ENCODE measurements at places on chromosomes 3 and 15.

DNA sequence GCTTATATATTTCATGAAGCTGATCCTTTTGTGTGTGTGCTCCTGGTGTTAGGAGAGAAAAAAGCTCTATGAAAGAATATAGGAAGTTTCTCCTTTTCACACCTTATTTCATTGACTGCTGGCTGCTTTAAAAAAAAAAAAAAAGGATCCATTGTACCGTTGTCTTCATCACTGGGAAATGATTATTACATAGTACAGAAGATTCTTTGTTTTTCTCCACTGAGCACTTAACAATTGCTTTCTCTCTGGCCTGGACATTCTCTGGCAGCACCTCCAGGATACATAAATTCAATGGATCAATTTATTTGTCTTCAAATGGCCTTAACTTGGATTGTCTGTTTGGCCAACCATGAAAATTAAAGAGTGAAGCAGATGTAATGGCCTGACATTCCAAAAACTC is 37.2 kb downstream of the DPH3 start:
- no peak for DNase-seq

- no peak for DNase-seq
These were observed 26.2 kb downstream of the IFT80 start for GRCh38 chr3:160372780-160373179.

GRCh38 chr3:87350367-87351199 is 74.2 kb upstream of the POU1F1 start:
- DNase-seq: peak; percentile 60

- DNase-seq: no peak
These were observed at the start of gene CADPS for GRCh38 chr3:62874711-62875557. Gene CADPS (minus strand): TSS chr3:62875416. CDS start chr3:62875029, 387 bp downstream.

DNA sequence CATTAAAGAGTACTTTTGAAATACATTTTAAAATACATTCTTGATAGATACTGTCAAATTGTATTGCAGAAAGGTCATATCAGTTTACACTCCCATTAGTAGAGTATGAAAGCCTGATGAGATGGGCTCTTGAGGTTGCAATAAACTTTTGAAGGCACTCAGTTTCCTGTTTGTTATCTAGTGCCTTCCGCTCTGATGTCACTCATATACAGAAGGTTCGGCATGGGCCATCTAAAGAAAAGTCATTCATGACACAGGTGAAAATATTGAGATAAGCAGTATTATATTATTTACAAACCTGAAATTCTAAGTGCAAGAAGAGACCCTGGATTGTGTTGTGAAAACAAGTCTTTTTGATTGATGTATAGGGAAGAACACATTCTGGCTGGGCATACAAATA is 36.5 kb upstream of the DENND4A start:
- no peak for DNase-seq

DNA sequence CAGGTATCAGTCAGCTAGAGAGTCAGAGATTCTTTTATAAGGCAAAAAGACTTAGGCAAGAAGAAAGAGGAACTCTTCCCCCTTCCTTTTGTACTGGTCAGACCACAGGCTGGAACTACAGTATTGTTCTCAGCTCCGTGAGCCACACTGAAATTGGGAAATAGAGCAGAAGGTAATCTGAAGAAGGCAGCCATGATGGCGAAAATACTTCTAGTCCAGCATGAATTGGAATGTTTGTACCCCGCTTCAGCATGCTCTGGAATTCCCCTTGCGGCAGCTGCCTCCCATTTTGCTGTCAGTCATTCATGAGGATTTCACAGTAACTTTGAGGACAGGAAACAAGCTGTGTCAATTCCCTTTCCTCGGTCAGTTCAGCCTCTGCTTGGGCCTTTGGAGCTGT is 96.2 kb downstream of the CORO2B start:
- no peak for DNase-seq

DNA sequence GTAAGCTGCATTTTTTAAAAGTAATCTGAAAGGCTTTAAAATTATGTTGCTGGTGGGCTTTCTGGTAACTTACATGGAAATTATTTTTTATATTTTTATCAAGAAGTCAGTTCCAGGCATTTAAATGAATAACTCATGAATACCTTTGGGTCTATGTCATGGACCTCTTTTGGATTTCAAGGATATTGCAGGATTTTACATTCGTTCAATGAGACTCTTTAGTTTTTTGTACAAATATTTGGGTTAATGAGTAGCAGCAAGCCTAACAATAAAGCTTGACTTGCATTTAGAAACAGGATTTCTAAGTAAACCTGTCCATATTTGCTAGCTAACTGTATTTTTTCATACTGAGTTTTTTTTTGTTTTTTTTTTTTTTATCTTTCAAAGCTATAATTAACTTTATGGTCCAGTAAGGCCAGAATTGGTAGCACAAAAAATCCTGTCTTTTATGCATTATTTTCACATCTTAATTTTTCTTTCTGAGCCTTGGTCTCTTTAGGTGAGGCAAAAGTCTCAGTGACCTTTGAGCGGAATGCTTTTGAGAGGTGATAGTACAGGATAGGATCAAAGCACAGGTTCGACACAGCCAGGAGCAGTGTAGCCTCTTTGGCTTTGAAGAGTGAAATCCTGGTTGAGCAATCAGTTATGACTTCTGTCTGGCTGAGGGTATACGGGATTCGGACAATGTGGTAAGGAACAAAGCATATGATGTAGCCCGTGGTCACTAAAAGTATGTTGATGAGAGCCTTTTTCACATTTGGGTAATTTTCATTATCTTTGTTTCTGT is 4.8 kb downstream of the GPR171 start:
- DNase-seq: no peak

- peak; percentile 44 for DNase-seq
These were observed 109.6 kb upstream of the FXR1 start for GRCh38 chr3:180802837-180803236.

GRCh38 chr15:83843471-83843871 is 189.5 kb downstream of the ADAMTSL3 start:
- DNase-seq: no peak

DNA sequence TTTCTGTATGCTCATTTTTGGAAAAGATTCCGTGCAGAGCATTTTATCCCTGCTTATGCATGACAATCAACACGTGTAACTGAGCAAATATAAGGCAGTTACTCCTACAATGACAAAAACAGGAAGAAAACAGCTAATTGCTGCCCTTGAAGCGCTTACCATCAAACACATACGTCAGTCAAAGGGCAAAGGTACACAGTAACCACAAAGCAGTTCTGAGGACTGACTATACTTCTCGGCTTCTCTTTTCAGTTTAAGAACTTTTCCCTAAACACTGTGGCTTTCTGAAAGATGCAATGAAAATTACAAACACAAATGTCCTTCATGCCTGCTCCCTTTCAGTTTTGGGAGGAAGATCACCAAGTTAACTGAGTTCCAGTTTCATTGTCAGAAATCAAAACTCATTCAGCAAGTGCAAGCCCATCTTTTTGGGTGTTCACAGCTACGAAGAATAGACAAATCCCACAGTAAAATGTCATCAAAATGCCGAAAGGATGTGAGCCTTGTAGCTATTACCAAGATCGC is 602.8 kb downstream of the FOXP1 start:
- DNase-seq: no peak

GRCh38 chr15:53059273-53060043 is 269.3 kb upstream of the ONECUT1 start:
- DNase-seq: no peak

DNA sequence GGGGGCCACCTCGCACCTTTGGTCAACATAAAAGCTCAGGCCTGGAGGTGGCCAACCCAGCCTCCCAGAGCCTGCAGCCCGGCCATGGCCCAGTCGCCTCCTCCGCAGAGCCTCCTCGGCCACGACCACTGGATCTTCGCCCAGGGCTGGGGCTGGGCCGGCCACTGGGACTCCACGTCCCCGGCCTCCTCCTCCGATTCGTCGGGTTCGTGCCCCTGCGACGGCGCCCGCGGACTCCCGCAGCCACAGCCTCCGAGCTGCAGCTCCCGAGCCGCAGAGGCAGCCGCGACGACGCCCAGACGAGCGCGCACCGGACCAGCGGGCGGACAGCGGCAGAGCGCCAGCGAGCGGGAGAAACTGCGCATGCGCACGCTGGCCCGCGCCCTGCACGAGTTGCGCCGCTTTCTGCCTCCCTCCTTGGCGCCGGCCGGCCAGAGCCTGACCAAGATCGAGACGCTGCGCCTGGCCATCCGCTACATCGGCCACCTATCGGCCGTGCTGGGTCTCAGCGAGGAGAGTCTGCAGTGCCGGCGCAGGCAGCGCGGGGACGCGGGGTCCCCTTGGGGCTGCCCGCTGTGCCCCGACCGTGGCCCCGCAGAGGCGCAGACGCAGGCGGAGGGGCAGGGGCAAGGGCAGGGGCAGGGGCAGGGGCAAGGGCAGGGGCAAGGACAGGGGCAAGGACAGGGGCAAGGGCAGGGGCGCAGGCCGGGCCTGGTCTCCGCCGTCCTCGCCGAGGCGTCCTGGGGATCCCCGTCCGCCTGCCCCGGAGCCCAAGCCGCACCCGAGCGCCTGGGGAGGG is at the start of gene MESP2:
Gene MESP2, plus strand, starts transcription at position 59 of the 799 bp plus-strand sequence. Its CDS starts 26 bp downstream, at position 85.
- DNase-seq: no peak

- DNase-seq: no peak
These were observed 29.6 kb downstream of the CPOX start for GRCh38 chr3:98563661-98564281.

DNA sequence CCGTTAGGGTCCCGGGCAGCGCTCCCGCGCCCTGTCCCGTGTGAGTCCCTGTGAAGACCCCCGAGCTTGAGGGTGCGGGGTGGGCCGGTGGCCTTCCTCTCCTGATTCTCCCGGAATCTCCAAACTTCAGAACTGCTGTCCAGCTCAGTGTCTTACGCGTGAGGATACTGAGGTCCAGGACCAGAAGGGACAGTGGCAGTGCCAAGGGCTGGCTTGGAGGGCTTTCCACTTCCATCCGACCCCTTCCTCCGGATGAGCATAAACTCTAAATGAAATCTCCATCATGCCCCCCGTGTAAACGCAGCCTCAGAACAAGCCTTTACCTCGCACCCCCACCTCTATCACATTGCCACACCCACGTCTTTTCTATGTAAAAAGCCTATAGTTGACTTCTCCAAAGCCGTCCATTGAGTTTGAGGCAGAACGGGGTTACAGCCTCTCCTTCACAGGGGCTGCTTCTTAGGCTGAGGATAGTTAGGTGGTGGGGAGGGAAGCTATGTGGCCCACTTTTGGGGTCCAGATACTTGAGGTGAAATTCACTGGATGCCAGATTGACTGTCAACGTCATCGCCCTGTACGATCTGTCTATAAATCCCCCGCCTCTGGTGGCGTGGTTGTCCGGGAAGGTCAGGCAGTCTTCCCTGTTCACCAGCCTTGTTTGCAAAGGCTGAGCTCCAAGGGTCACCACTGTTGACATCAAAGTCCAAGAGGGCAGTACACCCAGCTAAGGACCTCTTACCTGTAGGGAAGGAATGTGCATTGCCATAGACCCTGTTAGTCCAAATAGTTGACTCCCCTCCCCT is 1.1 kb downstream of the EDEM1 start:
- DNase-seq: no peak

DNA sequence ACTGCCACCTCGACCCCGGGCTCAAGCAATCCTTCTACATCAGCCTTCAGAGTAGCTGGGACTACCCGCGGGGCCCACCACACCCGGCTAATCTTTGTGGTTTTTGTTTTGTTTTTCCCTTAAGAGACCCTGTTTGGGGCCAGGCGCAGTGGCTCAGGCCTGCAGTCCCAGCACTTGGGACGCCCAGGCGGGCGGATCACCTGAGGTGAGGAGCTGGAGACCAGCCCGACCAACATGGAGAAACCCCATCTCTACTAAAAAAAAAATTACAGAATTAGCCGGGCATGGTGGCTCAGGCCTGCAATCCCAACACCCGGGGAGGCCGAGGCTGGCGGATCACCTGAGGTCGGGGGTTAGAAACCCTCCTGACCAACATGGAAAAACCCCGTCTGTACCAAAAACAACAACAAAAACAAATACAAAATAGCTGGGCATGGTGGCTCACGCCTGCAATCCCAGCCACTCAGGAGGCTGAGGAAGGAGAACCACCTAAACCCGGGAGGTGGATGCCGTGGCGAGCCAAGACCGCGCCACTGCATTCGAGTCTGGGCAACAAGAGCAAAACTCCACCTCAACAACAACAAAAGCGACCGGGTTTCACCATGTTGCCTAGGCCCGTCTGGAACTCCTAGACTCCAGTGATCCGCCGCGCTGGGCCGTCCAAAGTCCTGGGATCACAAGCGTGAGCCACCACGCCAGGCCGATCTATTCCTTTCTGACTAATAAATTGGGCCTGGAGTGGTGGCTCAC is 8.1 kb upstream of the FAN1 start:
- no peak for DNase-seq

GRCh38 chr3:144018776-144019175 is 47.2 kb downstream of the DIPK2A start:
- DNase-seq: no peak

- no peak for DNase-seq
These were observed 20.2 kb upstream of the NUP210 start for GRCh38 chr3:13440204-13440817.

DNA sequence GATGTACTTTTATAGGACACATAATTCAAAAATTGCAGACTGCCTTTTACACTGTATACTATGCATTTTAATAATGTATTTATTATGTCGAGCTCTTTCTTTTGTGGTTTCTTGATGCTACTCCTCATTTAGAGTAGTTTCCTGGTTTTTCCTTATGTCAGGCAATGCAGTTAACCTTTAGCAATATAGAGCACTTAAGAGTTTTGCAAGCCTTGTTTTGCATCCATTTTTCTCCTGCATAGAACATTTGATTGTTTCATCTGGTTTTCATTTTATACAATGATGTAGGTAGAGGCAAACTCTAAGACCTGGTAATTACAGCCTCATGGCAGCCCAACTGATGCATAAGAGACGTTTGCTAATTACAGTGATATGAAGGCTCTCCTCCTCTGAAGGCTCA is 86.3 kb downstream of the PDZRN3 start:
- no peak for DNase-seq

- no peak for DNase-seq
These were observed 79.3 kb downstream of the EEFSEC start for GRCh38 chr3:128232376-128233178.

DNA sequence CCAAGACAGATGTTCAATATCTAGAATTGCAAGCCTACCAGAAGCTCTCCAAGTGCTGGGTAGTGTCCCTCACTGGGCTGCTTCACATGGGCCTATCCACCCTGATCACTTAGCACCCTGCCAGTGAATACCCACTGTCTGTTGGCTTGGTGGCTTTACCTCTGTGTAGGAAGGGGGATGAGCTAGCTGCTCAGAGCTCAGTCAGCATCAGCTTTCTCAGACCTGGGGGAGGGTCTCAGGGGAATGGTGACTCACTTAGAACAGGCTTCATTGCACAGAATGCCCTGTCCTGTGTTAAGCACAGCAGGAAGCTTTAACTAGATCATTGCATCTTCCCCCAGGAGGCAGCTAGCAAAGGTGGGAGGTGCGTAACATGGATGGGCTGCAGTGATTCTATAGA is 209.8 kb downstream of the PDCD6IP start:
- DNase-seq: no peak

DNA sequence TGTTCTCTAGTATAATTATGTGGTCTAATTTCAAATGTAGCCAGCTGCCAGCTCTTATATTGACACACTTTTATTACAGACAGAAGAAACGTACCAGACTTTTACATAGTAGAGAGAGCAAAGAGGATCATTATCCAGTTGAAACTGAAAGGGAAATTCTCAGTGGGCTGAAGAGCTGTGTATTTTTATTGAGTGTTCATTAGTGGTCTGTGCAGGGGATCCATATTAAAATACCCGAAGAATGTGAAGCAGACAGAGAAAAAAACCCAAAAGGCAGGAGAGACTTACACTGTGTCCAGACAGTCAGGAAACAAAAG is 41.3 kb downstream of the MYRIP start:
- no peak for DNase-seq
